ENCODE measurements at places on chromosomes 6 and 20. TPM values are rescaled to one million over a fixed set of nuclear protein-coding genes. Genes with fewer than 3 reads are reported as not detected.

GRCh38 chr6:152896923-152897322, 85.9 kb downstream of the FBXO5 start:
- H3K27ac ChIP-seq: no peak overlapping the region
- H3K36me3 ChIP-seq: no peaks in the 10 kb centered on the region
- no peaks in the 10 kb centered on the region for H3K27me3 ChIP-seq
- H3K4me1 ChIP-seq: no peaks in the 10 kb centered on the region
- no peak for DNase-seq

The ELOVL4 gene
- total RNA-seq: 1.5 TPM

The GRIK2 gene
- not detected for total RNA-seq

GRCh38 chr20:2127238-2127637, 25.6 kb downstream of the STK35 start:
- no peak overlapping the region for H3K4me3 ChIP-seq
- H3K36me3 ChIP-seq: no peaks in the 10 kb centered on the region
- H3K27me3 ChIP-seq: no peaks in the 10 kb centered on the region
- DNase-seq: no peak
- H3K27ac ChIP-seq: no peak overlapping the region

The HSPA12B gene
- total RNA-seq: 35.4 TPM

GRCh38 chr20:61159957-61160686, 91.9 kb upstream of the CDH4 start:
- no peaks in the 10 kb centered on the region for H3K36me3 ChIP-seq
- no peak overlapping the region for H3K27ac ChIP-seq
- H3K4me1 ChIP-seq: no peaks in the 10 kb centered on the region
- DNase-seq: no peak

The LINC00237 gene
- not detected for total RNA-seq

DNA sequence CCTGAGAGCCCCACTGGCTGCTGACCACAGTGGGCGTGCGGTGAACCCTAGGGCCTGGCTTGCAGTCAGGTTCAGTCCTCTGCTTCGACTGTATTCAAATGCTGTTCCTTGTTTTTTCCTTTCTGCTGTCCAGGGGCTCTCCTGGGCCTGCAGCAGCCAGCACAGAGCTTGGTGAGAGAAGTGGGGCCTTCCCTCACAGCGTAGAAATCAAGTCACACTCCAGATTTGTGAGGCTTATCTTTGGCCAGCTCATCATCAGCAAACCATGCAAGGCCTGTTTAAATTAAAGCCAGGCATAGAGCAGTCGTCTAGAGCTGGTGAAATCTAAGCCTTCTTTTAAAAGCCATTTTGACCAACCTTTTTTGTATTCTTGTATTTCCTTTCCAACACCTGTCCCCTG, 8.4 kb downstream of the FAM120B start:
- no peak for DNase-seq
- H3K4me1 ChIP-seq: no peaks in the 10 kb centered on the region

DNA sequence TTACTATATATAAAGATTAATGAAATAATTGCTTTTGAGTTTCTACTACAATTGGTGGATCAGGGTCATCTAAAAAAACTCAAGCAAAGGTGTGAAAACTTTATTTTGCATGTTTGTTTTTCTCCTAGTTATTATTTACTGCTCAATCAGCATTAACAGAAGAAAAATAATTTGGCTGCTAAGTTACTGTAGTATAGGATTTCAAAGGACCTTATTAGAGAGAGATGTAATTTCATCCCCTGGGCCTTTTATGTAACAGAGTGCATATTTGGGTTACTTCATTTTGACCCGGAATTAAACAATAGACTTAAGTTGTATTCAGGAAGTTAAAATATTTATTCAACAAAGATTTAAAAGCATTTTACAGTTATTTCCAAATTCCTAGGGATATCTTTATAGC, 49.8 kb downstream of the EYA4 start:
- H3K36me3 ChIP-seq: no peaks in the 10 kb centered on the region
- DNase-seq: no peak
- no peaks in the 10 kb centered on the region for H3K27me3 ChIP-seq
- no peak overlapping the region for H3K4me3 ChIP-seq
- no peak overlapping the region for H3K27ac ChIP-seq

GRCh38 chr6:17207281-17207680, 73.9 kb upstream of the RBM24 start:
- no peaks in the 10 kb centered on the region for H3K4me1 ChIP-seq
- no peak overlapping the region for H3K27ac ChIP-seq
- no peaks in the 10 kb centered on the region for H3K27me3 ChIP-seq

- H3K36me3 ChIP-seq: no peaks in the 10 kb centered on the region
- H3K27ac ChIP-seq: peak overlapping the region; percentile 30
- no peaks in the 10 kb centered on the region for H3K27me3 ChIP-seq
- H3K4me3 ChIP-seq: no peak overlapping the region
Measured at GRCh38 chr6:144405163-144405562, 120.0 kb downstream of the UTRN start.

- H3K4me1 ChIP-seq: no peaks in the 10 kb centered on the region
- H3K27me3 ChIP-seq: no peaks in the 10 kb centered on the region
- no peak for DNase-seq
- H3K4me3 ChIP-seq: no peak overlapping the region
Measured at GRCh38 chr20:2708073-2708415, 15.5 kb downstream of the EBF4 start.

- peaks cover 5% of the 10 kb centered on the region for H3K27me3 ChIP-seq
- H3K4me1 ChIP-seq: no peaks in the 10 kb centered on the region
- H3K27ac ChIP-seq: no peak overlapping the region
- no peak for DNase-seq
Measured at GRCh38 chr20:9839626-9840025, 750 bp upstream of the PAK5 start.

DNA sequence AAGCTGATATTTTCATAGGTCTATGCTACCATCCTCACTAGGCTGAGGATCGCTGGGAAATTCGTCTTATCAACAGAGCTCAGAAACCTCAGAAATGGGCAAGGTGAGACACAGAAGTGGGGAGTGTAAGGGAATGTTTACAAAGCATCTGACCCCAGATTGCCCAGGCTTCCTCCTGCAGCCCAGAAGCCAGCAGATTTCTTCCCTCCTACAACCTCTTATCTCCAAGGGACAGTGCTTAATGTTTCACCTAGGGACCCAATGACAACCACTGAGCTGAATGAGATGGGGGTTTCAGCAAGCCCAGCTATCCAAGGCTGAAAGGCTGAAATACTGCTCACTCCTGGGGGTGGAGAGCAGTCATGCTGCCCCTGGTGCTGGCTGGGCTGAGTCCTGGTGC, 52.4 kb upstream of the TBC1D7 start:
- H3K27me3 ChIP-seq: no peaks in the 10 kb centered on the region
- DNase-seq: no peak
- H3K4me3 ChIP-seq: no peak overlapping the region
- no peak overlapping the region for H3K27ac ChIP-seq
- no peaks in the 10 kb centered on the region for H3K36me3 ChIP-seq

DNA sequence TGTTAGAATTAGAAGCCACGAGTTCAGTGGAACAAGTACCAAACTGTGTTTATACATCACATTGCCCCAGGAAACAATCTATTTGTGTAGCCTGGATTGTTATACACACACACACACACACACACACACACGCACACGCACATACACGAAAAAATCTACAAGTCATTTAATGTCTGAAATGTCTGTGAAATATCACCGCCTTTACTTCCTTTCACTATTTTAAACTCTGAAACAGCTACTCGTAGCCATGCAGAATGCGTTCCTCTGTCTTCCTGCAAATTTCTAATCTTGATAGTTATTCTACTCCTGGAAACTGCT, 84.4 kb upstream of the SCAF8 start:
- no peaks in the 10 kb centered on the region for H3K27me3 ChIP-seq
- H3K27ac ChIP-seq: no peak overlapping the region
- H3K36me3 ChIP-seq: no peaks in the 10 kb centered on the region
- DNase-seq: no peak

GRCh38 chr20:6295867-6296256, 173.0 kb upstream of the FERMT1 start:
- no peaks in the 10 kb centered on the region for H3K4me1 ChIP-seq
- no peak overlapping the region for H3K27ac ChIP-seq
- H3K4me3 ChIP-seq: no peak overlapping the region
- no peak for DNase-seq

The LY6G6D gene
- total RNA-seq: not detected

DNA sequence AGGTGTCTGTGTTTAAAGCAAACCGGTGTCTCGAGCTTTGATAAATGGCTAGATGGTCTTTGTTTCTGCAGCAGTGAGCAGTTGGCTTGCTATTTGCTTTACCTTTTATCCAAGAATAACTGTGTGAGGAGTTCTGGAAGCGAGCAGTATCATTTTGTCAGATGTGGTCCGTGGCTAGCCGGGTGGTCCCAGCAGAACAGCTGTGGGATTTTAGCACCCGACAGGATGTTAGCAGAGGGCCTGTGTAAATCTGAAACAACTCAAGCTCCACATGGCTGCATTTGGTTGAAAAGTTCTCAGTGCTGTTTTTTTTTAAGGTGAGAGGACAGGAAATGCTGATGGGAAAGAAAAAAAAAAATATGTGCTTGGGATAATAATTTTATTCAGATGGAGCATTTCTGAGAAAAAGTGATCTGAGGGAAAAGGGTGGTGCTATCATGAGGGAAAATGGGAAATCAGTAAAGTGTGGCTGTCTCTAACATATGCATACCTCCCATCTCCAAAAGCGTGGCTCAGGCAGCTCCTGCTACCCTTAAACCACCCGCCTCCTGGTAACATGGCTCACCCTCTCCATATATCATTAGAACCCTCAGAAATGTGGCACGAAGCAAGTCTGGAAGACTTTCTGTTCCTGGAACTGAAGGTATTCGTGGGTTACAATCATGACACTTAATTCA, 215.4 kb downstream of the TSHZ2 start:
- H3K4me3 ChIP-seq: no peak overlapping the region
- no peak for DNase-seq
- no peaks in the 10 kb centered on the region for H3K4me1 ChIP-seq
- H3K27me3 ChIP-seq: no peaks in the 10 kb centered on the region
- H3K36me3 ChIP-seq: no peaks in the 10 kb centered on the region

- H3K27me3 ChIP-seq: no peaks in the 10 kb centered on the region
Measured at GRCh38 chr6:15621203-15622044, 41.4 kb downstream of the DTNBP1 start.

- DNase-seq: no peak
- no peaks in the 10 kb centered on the region for H3K4me1 ChIP-seq
- H3K27me3 ChIP-seq: no peaks in the 10 kb centered on the region
- H3K27ac ChIP-seq: no peak overlapping the region
Measured at GRCh38 chr6:16633961-16634360, 127.3 kb downstream of the ATXN1 start.

GRCh38 chr20:5895626-5896025, 54.7 kb downstream of the TRMT6 start:
- H3K4me1 ChIP-seq: no peaks in the 10 kb centered on the region
- H3K27ac ChIP-seq: no peak overlapping the region
- H3K4me3 ChIP-seq: no peak overlapping the region
- no peaks in the 10 kb centered on the region for H3K36me3 ChIP-seq
